Astrocyte of the spinal cord (primary cell): ENCODE measurements at places on chromosomes 13 and 19.

DNA sequence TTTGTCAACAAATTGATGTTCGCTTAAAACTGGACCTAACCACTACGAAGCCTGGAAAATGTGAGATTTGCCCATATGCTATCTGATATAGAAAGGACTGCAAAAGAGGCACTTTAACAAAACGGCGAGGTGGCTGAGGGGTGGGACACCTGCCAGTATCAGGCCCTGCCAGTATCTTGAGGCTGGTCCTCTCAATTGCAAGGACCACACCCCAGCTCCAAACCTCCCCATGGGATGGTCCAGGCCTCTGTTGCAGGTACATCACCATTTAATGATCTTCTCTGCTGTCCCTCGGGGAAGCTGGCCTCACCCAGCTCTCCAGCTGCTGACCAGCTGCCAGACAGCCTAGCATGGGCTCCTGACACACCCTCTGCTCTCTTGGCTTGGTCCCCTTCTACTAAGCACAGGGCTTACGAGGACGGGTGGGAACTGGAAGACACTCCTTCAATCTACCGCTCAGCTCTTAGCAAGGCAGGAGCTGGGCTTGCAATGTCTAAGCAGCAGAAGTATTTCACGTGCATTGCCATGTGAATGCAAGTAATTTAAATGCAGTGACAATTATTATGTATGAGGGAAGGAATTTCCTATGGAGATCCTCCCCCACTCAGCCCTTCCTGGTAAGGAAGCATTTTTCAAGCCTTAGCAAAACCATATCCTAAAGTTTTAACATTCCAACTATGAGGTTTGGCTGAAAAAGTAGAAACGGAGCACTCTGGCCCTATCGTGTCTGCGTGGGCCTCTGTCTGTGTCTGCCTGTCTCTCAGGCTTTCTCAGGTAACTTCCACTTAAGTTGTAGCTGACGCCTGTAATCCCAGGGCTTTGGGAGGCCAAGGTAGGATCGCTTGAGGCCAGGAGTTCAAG is 63.9 kb downstream of the LATS2 start:
- DNase-seq: peak; percentile 93

- DNase-seq: no peak
These were observed 13.3 kb downstream of the PALM3 start for GRCh38 chr19:14048443-14049153.

- no peak for DNase-seq
These were observed 765.8 kb downstream of the SLITRK5 start for GRCh38 chr13:88436974-88437373.

GRCh38 chr13:97534540-97534939 is 100.6 kb downstream of the RAP2A start:
- no peak for DNase-seq

DNA sequence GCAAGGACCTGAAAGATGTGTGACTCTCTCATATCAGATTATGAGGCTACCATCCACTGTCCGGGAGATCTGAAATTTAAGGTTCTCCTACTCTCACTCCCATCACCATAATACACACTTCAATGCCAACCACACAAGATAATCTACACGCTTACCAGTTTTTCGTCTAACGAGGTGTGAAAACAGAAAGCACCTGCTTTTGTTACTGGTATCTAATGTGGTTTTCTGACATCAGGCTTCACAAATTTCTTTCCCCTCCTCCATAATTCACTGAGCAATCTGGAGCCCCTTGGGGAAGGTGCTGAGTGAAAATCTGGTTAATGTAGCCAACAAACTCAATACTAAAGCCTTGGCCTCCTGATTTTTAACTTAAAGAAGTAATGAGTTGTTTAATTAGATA is 10.1 kb upstream of the LRCH1 start:
- no peak for DNase-seq

GRCh38 chr13:111158136-111158805 is 43.2 kb downstream of the ARHGEF7 start:
- DNase-seq: peak; percentile 14

DNA sequence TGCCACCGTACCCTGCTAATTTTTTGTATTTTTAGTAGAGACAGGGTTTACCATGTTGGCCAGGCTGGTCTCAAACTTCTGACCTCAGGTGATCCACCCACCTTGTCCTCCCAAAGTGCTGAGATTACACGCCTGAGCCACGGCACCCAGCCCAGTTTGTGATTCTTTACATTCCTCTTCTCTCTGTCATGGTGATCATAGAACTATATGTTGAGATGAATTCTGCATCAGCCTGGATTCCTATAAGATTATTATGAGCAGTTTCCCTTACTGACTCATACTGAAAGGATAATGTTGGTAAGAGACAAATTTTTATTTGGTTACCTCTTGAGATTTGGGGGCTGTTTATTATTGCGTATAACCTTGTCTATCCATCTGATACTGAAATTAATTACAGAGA is 121.5 kb upstream of the CSNK1A1L start:
- DNase-seq: peak; percentile 40

- no peak for DNase-seq
These were observed 36.7 kb upstream of the USPL1 start for GRCh38 chr13:30580852-30581502.

DNA sequence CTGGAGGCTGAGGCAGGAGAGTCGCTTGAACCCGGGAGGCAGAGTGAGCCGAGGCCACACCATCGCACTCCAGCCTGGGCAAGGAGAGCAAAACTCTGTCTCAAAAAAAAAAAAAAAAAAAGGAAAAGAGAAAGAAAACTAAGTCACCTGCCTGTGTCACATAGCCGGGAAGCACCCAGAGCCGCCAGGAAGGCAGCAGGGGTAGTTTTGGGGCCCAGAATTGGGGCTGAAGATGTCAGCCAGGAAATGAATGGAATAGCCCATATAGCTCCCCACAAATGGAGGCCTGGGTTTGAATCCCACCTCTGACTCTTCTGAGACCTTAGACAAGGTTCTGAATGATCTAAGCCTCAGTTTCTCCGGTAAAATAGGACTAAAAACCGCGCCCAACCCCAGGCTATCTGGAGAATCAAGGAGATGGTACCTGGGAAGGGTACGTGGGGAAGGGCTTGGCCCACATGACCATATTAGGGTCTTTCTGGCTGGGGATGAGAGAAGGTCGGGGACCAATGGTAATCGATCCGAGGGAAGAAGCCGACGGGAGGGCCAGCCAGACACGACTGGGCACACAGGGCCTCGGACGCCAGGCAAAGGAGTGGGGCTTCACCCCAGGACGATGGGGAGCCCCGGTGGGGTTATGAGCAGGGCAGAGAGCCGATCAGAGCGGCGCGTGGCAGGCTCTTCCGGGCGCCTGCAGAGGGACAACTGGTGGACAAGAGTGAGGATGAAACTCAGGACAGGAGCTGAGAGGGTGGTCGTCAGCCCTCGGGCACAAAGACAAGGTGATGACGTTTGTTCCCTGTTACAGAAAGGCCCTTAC is 14.4 kb downstream of the CCDC124 start:
- no peak for DNase-seq

GRCh38 chr19:30144802-30145201 is 202.8 kb downstream of the URI1 start:
- DNase-seq: no peak

DNA sequence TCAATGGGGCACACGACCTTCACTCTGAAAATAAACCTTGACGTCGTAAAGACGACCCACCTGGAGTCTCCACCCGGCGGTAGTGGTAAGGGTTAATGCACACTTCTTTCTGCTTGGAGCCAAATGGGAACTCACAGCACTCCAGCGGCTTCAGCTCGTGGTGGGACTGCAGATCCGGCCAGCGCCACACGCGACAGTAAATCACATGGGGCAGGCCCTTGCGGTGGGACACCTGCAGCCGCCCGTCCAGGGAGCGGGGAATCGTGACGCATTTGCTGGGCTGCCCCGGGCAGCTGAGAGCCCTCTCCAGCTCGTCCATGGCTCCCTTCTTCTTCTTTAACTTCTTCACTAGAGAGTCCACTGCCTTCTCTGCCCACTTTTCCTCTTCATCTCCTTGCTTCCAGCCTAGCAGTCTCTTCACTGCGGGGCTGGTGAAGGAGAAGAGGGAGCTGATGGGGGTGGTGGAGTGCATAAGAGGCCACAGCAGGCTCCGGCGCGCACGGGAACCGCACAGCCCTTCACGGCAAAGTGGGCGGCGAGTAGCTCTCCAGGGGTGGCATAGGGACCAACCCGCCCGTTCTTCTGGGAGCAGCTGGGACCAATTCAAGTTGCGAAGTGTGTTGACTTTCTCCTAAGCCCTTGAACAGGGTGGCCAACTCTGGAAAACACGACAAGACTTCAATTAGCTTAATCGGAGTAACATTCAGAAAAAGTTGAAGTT is 40.7 kb downstream of the SMAD9 start:
- no peak for DNase-seq

- DNase-seq: no peak
These were observed 92.6 kb downstream of the RAP2A start for GRCh38 chr13:97526556-97526955.

GRCh38 chr19:56284746-56285145 is 12.2 kb downstream of the EDDM13 start:
- DNase-seq: no peak

DNA sequence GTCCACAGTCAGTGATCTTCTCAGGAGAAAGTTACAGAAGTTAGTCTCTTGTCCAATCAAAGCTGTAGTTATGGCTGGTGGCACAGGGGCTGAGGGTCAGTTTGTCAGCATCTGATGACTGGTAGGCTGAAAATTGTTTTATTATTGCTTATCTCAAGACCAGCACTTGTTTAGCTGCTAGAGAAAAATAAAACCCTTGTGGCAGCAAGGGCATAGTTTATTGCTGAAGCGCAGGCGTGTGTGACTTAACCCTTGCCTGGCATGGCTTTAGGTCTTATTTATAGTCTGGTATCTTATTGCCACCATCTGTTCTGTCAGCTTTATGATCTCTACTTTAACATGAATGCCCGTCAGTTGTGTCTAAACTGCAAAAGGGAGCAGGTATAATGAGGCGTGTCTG is 154.7 kb downstream of the USP12 start:
- DNase-seq: no peak

GRCh38 chr19:6424195-6424938 is at the start of gene KHSRP:
Gene KHSRP, minus strand, starts transcription at chr19:6424811. Its CDS starts 110 bp downstream, at chr19:6424701.
- DNase-seq: no peak

- DNase-seq: no peak
These were observed 132.2 kb downstream of the NUFIP1 start for GRCh38 chr13:44857061-44857460.

GRCh38 chr19:46113726-46114125 is 10.8 kb downstream of the IGFL3 start:
- no peak for DNase-seq

GRCh38 chr13:60482012-60482411 is 85.0 kb downstream of the TDRD3 start:
- peak; percentile 9 for DNase-seq

GRCh38 chr13:114099918-114100445 is 32.4 kb downstream of the RASA3 start:
- DNase-seq: no peak

GRCh38 chr13:100512422-100512821 is 76.2 kb downstream of the GGACT start:
- peak; percentile 61 for DNase-seq

GRCh38 chr19:2560369-2560768 is 84.4 kb downstream of the GADD45B start:
- no peak for DNase-seq

DNA sequence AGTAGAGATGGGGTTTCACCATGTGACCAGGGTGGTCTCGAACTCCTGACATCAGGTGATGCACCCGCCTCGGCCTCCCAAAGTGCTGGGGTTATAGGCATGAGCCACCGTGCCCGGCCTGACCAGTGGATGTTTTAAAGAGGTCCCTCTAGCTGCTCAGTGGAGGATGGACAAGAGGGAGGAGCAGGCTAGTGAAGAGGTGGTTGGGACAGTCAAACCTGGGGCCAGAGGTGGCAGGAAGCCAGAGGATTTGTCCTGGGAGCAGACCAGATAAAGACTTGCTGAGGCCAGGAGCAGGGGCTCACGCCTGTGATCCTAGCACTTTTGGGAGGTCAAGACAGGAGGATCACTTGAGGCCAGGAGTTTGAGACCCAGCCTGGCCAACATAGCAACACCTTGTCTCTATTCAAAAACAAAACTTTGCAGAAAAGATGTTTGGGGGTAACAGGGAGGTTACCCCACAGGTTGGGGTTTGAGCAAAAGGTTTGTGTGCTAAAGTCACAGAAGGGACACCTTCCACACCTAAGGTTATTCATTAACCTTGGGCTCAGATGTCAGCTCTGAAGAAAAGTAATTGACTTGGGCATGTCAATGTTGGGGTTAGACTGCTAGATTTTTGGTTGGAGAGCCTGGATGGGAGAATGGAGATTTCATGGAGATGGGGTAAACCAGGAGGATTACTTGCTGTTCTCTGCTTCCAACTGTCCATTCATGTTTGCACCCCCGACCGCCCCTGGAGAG is 9.0 kb downstream of the BCAM start:
- no peak for DNase-seq

DNA sequence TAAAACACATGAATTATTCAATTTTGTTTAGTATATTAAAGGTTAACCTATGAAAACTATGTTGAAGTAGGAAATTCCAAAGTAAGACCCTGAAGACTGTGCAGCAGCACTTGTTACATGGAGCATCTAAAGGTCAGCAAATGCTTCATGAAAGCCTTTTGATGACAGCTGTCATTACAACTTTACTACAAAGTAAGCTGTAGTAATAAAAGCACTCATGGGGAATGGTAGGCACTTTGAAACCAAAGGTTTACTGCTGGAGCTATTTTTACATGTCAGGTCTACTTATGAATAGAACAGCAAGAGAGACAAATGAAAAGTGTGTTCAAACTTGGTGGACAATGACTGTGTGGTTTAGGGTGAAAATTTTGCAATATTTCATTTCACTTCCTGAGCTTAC is 672.5 kb upstream of the PCDH20 start:
- DNase-seq: no peak

GRCh38 chr19:33365691-33366090 is 7.8 kb upstream of the CEBPG start:
- no peak for DNase-seq

- peak; percentile 36 for DNase-seq
These were observed 46.6 kb upstream of the GPR183 start for GRCh38 chr13:99353836-99354235.

DNA sequence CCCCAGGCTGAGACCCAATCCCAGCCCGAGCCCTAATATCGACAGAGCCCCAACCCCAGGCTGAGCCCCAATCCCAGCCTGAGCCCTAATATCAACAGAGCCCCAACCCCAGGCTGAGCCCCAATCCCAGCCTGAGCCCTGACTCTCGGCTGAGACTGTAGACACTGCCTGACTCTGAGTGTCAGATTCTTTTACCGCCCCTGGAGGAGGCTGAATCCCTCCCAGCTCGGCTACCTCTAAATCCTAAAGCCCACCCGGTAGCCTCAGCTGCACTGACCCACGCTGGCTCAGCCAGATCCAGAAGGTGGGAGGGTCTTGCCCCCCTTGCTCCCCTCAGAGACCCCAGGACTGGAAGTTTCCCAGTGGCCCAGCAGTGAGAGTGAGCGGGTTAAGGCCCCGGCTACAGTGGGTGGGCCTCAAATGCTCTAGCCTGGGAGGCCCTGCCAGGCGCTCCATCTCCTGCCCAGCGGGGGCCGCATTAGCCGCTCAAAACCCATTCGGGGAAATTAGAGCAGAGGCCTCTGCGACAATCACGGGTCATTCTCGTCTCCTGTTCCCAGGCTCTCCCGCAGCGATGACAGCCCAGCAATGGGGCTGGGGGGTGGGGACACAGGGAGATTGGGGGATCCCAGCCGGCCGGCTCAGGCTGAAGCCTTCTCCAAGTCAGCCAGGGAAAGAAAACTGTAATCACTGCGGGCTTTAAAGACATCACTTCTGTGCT is 43.8 kb downstream of the ZNRF4 start:
- no peak for DNase-seq
